ENCODE measurements at places on chromosomes 13 and 19. TPM values are rescaled to one million over a fixed set of nuclear protein-coding genes. Genes with fewer than 3 reads are reported as not detected.

The ZNF296 gene
- total RNA-seq = 1.9 TPM

DNA sequence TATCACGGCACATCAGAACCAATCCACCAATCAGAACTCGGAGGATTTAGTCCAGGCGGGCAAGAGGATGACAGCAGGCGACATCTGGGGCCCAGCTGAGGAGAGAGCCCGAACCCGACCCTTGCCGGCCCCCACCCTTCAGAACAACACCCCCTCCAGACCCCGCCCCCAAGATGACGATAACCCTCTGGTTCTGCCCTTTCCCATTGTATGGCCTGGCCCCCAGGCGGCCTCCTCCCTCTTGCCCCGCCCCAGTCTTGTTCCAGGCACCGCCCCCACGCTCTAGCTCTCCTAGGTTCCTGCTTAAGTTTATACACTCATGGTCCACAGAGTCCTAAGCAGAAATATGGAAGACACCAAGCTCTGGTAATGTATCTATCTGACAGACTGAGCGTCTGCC is 2.8 kb upstream of the ZNF83 start:
- peak; percentile 25 for ATAC-seq

- ATAC-seq = no peak
Measured at GRCh38 chr19:11069561-11069960, 19.7 kb upstream of the LDLR start.

DNA sequence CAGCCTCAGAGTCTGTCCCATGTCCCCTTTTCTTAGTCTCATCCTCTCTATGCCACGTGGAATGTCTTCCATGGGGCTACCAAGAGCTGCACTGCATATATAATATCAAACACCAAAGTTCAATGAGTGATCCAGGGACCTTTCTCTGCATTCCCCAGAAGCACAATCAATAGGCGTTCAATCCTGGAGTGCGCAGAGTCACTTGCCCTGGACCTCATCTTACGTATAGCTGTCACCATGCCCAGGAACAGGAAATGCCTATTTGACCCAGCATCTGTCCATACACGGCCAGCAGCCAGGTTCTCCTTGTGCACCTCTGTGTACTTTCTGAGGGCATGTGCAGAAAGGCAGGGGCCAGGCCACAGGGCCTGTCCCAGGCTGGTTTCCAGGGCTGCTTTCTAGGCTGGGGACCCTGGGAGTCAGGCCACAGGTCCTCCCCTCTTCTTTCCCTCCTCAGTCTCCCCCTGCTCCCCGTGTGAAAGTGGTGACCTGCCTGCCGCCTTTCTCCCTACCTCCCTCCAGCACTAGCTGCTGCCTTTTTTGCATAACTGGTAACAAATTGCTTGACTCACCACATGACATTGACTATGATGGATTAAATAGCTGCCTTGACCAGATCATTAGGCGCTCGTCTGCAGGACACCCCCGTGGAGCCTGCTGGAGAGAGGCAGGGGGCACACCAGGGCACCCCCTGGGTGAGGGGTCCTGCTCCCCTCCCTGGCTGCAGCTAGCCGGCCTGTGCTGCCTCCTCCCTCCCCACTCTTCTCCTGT is 222.0 kb downstream of the ZNF536 start:
- no peak for ATAC-seq

- no peak for ATAC-seq
Measured at GRCh38 chr13:97237388-97237787, 15.3 kb downstream of the MBNL2 start.
